NCI-H2081 treated with DMSO at 0.1 percent for 48 hours (cell line): ENCODE measurements at places on chromosomes 7 and 10.
A peak's percentile ranks its signal among the peaks of the same experiment; 100 is the strongest.

DNA sequence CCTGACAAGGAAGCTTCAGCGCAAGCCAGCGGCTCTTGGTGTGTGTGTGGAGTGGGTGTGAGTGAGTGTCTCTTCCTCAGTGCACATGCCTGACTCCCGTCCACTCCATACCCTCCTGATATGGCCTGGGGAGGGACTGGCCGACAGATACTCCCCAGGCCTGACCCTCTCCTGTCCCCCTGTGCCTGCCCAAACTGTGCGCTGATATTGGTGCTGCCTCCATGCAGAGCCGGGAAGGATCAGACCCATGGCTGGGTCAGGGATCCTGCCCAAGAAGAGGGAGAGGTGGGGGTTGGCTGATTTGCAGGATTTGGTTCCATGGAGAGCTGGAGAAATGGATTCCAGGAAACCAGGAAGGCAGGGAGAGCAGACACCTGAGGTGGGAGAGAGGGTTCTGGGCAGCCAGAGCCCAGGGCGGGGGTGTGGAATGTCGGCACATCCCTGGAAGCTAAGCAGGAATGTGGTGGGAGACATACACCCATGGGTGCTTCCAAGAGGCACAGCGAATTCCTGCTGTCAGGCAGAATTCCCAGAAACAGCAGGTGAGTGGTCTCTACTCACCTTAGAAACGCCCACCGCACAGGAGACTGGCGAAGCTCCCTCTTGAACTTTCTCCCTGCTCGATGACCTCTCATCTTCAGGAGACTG lies 6.3 kb downstream of the CALML5 start:
- no peak for DNase-seq

- no peak for DNase-seq
Measured at GRCh38 chr10:24240041-24240751, 31.3 kb downstream of the KIAA1217 start.

DNA sequence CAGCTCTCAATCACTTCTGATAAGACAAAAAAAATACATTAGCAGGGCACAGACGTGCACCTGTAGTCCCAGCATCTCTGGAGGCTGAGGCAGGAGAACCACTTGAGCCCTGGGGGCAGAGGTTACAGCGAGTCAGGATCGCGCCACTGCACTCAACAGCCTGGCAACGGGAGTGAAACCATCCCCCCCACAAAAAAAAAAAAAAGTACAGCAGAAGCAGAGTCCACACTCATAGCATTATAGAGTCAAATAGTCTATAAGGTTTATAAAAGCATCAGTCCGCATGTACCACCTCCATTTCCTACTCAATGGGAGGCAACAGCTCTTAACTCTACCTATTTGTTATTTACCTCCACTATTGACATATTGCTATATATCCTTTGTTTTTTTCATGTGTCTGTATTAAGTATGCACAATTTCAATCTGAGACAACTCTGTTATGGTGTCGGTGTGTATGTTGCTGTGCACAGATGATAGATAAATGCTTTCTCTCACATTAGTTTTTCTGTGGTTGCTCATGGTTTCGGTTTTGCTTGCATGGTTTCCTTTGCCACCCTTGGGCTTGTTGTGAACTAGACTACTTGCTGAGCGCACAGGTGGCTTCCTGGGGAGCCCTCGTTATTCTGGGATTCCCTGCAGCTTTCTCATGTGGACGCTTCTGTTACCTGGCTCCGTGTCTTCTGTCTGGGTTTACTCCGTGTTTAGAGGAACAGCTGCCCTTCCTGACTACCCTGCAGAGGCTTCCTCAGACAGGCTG lies 40.4 kb downstream of the PROSER2 start:
- peak; percentile 3 for DNase-seq

DNA sequence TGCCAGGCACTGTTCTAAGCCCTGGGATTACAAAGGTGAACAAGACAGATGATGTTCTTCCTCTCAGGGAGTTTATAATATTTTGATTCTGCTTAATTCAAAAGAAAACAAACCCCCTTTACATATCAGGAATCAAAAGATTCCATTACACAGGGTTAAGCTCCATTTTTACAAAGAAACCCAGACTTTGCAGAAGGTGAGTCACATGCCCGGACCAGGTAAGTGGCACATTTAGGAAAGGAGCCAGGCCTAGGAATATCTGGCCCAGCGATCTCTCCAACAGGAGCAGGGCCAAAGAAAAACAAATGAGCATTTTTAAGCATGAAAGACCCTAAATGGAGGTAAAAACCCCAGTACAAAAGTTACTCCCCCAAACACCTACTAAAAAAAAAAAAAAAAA lies 1.1 kb downstream of the STN1 start:
- no peak for DNase-seq

- no peak for DNase-seq
Measured at GRCh38 chr7:11750191-11750590, 81.8 kb downstream of the THSD7A start.

GRCh38 chr7:17229228-17229627 lies 69.2 kb upstream of the AHR start:
- DNase-seq, result no peak

DNA sequence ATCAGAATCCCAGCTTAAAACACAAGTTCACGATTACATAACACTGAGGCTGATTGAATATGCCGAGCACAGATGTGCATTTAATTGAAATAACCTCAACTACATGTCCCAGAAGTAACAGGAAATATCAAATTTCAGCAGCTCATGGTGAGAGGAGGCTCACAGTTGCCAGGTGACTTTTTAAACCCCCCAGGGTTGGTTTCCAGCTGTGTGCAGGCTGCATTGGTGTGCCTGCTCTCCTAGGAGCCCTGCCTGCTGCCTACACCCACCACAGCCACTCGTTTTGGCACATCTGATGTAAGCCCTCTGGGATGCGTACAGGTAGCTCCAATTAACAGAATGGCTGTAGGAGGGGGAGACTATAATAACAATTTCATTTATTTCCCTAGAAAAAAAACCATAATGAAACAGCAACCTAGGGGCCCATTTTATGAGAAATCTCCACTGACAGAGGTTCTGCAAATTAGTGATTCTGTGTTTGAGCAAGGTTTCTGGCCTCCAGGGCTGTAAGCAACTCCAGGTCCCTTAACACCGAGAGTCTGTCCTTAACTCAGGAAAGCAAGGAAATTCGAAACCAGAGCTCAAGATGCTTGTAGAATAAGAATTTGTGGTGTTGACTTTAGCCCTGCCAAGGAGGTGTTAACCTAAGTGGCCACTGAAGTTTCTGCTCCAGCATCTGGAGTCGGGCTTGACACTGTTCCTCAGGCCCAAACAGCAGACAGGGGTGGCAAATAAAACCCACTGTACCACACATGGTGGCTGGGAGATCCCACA lies 161.9 kb downstream of the BMPER start:
- peak; percentile 21 for DNase-seq

DNA sequence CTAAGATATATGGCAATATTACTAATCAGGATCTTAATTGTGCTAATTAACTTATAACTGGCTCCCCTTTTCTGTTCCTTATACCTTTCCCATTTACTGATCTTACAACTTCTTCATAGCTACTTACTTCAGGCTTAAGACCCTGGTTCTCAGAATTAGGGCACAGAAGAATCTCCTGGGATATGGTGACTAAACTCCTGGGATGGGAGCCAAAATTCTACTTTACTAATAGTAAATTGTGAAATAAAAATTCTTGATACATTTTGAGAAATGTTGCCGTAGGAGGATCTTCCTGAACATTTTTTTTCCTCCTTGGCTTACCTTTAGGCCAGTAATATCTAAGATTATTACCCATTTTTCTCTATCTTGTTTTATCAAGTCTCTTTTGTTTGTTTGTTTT lies 309.5 kb downstream of the ATRNL1 start:
- DNase-seq, result no peak

DNA sequence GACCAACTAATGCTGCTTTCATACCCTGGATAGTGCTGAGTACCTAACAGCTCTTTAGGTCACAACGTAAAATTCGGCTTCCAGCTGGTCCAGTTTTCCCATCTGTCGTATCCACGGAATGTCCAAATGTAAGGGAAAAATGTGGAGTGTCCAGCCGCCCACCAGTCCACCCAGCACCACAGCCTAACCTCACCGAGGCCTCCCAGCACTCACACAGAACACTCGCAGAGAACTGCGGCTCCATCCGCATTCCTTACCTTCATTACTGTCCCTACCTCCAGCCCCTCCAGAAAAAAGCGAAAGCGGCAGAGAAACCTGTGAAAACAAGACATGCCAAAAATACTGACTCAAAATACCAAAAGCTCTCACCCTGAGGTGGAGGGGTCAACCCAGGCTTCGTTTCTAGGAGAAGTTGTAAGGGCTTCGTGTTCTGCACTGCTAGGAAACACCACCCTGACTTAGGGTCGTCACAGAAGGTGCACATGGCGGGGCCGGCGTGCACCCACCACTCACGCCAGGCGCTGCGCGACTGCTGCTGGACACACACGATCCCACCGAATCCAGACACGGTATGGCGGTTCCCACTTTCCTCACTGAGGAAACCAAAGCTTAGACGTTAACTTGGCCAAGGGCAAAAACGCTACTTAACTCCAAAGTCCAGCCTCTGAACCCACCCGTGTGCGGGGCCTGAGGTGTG lies 73.9 kb downstream of the AMZ1 start:
- DNase-seq, result no peak

GRCh38 chr10:59002011-59002410 lies 174.4 kb upstream of the PHYHIPL start:
- no peak for DNase-seq

DNA sequence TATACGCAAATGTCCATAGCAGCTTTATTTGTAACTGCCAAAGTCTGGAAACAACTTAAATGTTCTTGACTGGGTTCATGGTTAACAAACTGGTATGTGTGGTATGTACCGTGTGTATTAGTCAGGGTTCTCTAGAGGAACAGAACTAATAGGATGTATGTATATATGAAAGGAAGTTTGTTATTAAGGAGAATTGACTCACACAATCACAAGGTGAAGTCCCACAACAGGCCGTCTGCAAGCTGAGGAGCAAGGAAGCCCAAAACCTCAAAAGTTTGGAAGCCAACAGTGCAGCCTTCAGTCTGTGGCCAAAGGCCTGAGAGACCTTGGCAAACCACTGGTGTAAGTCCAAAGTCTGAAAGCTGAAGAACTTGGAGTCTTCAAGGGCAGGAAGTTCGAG lies 66.8 kb downstream of the TMEM168 start:
- no peak for DNase-seq
